ENCODE measurements at places on chromosomes 16 and 17.

- no peak for DNase-seq
Observed at GRCh38 chr16:20901068-20901435, 481 bp downstream of the LYRM1 start.

DNA sequence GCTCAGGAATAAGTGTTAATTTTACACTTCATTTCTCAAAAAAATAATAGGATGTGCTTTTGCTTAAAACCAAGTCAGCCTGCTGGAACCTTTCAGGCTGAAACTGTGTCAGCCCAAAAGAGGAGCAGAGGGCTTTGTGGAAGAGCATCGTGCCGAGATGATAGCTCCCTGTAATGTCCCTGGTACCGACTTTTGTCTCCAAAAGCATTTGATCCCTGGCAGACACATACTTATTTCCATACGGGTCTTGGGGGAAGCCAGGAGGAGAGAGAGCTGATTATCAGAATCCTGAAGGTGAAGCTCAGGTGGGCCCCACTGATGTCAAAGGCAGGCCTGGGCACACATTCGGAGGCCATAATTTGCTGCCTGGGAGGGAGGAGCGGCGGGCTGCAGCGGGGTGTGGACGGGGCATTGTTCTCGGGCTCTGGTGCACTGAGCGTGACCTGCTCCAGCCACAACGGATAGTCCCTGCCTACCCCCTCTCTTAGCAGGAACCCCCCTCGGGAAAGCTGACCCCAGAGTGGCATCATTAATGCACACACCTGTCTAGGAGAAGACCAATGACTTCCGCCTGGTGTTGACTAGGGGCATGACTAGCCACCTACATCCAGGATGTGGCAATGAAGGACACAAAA, 155.9 kb downstream of the C16orf78 start:
- DNase-seq, result no peak

GRCh38 chr17:28372203-28372944, 880 bp downstream of the SARM1 start:
- DNase-seq, result peak; percentile 45

GRCh38 chr17:6558276-6558675, 1.9 kb upstream of the PITPNM3 start:
- no peak for DNase-seq

GRCh38 chr17:21280081-21280518, 4.4 kb upstream of the MAP2K3 start:
- DNase-seq, result peak; percentile 88

- peak; percentile 25 for DNase-seq
Observed at GRCh38 chr16:73047536-73048291, at the start of gene ZFHX3. ZFHX3 (minus strand) TSS chr16:73048128; CDS start chr16:72960145, 87,983 bp downstream.

DNA sequence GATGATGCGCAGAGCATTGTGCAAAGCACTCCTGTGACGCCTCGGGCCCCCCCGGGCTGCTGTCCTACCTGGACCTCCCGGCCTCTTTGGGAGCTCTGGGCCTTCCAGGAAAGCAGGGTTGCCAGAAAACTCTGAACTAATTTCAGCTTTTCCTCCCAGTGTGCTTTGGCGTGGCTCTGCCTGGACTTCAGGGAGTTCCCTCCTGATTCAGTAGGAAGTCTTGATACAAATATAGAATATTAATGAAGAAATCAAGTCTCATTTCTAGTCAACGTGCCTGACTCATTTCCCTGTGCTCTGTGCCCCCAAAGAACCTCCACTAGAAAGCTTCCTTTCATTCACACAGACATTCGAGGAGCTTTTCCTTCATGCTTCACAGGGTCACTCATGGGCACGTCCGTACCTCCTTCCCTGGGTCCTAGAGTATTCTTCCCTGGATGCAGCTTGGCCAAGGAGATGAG, 84.0 kb upstream of the NOL11 start:
- no peak for DNase-seq

- DNase-seq, result no peak
Observed at GRCh38 chr16:49799172-49799571, 56.7 kb downstream of the ZNF423 start.

DNA sequence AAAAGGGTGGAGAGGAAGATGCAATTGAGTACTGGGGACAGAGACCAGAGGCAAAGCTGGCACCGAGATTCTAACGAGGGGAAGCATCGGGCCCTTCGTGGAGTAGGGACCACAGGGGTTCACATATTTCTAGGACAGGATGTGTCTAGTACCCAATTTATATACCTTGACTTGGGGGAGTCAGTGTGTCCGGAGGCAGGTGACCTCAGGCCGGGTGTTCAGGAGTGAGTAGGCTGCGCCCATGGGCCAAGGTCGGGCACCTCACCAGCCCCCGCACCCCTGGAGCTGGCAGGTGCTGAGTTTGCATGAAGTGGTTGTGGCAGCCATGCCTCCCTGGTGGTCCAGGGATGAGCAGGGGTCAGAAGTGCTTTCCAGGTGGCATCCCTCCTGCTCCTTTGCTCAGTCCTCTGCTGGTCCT, 8.6 kb upstream of the NXPH3 start:
- DNase-seq, result no peak
